ENCODE measurements at places on chromosomes 1 and 21.
A peak's percentile ranks its signal among the peaks of the same experiment; 100 is the strongest.

- DNase-seq: no peak
Measured at GRCh38 chr1:90823686-90824085, 106.6 kb upstream of the BARHL2 start.

GRCh38 chr1:51190961-51191360 is 45.1 kb upstream of the RNF11 start:
- peak; percentile 68 for DNase-seq

GRCh38 chr1:16237343-16237830 is 404 bp upstream of the CPLANE2 start:
- no peak for DNase-seq

- no peak for DNase-seq
Measured at GRCh38 chr1:179287946-179288345, 5.7 kb upstream of the SOAT1 start.

DNA sequence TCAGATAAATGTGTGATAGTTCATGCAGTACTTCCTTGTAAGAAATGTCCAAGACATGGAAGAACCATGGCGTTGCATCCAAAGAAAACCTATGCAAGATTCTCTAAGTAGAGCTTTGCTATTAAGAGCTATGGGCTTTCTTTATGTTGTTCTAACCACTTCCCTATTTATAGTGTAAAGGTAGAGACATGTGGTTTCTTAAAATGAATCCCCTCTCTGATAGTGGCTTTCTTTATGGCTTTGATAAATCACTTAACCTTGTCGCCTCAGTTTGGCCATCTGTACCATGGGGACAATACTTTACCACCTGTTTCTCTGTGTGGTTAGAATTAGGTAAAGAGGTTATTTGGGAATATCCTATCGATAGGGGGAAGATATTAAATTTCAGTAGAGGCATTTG is 305.5 kb downstream of the NFIA start:
- DNase-seq: no peak

DNA sequence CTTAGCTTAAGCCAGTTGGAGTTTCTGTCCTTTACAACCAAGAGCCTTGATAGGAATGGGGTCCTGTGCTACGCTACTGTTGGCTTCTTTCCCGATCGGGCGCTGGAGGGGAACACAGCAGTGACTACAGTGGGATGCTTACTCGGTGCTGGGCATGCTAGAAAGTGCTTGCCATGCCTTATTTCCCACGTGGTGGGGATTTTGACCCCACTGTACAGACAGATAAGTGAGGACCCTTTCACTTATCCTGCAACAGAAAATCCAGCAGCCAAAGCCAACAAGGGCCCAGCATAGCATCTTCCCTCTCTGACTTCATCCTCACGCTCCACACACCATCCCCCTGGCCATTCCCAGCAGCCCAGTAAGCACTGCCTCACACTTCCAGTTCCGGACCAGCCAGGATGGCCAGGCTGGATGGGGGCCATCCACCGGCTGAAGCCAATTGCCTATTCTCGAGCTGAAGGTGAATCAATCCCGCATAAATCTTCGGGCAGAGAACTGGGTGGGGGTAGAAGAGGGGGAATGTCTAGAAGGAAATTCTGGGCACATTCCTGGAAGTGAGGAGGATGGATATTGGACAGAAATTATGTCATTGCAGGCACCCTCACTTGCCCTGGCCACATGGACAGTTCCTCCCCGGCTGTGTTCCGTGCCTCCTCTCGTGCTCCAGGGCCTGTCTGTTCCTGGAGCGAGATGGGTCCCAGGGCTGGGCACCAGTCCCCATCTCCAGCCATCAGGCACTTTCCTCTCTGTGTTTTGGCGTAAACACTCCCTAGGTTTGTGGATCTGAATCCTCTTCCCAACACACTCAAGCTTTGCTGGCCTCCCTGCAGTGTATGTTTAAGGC is 2.0 kb upstream of the ABCG1 start:
- DNase-seq: no peak

- DNase-seq: no peak
Measured at GRCh38 chr21:16945580-16945979, 567.3 kb upstream of the CXADR start.

DNA sequence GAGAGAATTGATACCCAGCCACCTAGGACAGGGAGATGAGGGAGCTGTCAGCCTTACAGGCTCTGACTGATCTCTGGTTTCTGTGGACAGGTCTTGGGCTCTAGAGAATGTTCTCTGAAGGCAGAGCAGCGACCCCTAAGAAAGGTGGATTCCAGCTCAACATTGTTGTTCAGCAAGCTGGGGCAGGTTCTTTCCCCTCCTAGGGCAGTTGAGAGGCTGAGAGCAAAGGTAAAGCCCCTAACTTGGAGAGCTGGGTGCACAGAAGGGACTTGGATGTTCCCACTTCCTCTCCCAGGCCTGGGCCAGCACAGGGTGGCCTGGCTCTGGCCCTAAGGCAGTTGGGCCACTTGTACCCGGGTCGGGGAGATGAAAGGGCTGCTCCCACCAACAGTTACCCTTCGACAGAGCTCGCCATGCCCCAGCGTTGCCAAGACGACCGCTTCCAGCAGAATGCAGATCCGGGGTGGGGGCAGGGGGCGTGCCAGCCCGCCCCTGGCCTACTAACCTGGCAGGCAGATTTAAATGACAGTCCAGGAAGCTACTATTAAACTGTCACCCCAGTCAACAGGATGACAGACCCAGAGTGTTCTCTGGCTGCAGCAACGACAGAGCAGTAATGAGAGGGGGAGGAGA is 31.6 kb downstream of the LRP8 start:
- DNase-seq: no peak

GRCh38 chr1:62682531-62682930 is 5.7 kb downstream of the DOCK7 start:
- DNase-seq: no peak

GRCh38 chr1:22323141-22323845 is 128.4 kb upstream of the ZBTB40 start:
- DNase-seq: no peak

GRCh38 chr1:179760521-179760920 is 17.4 kb downstream of the FAM163A start:
- DNase-seq: no peak

DNA sequence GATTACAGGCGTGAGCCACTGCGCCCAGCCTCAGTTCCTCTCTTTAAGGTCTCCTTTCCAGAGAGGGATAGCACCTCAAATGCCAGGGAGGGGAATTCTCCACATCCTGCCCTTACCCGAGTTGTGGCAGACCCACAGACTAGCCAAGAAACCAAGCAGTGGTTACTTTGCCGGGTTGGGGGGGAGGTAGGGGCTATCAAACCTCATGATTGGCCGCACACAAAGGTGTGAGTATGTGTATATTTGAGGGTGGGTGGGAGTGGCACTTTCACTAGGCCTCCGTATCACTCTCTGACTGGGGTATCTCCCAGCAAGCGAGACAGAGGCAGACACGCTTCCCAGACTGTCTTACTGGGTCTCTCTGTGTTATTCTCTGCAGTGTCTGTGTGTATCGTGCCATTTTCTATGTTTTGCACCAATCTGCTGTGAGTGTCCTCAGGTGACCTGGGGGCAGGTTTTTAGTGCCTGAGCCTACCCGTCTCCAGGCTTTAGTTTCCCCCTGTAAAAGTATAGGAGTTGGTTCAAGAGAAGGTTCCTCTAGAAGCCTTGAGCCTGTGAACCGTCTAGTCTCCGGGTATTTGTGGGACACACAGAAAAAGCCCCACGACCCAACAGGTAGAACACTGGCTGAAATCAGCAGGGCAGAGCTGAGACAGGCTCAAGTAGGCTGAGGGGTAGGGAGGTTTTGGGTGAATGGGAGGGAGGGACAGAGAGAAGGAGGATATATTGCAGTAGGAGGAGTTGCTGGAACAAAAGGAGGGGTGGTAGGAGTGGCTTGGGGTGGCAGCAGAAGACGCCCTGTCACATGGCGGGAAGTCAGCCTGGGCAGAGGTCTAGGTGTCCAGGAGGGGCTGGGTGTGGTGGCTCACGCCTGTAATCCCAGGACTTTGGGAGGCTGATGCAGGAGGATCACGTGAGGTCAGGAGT is 10.3 kb downstream of the LMNA start:
- peak; percentile 81 for DNase-seq

DNA sequence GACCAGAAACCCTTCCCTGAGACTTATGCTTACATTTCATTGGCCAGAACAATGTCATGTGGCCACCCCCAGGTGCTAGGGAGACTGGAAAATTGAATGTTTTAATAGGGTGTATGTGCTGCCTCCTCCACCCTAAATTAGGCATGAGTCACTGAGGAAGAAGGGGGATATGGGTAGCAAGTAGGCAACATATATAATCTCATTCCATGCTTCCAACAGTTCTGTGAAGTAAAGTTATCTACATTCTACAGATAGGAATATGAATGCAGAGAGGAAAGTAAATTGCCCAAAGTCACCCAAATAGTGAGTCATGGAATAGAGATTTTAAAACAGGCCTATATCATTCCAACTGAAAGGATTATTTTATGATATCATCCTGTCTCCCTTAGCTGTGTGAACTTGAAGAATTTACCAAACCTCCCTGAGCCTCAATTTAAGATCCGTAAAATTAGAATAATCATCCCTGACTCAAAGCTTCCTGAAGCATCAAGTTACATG is 168.6 kb upstream of the FGGY start:
- DNase-seq: no peak

GRCh38 chr1:230495076-230495475 is 68.9 kb upstream of the PGBD5 start:
- DNase-seq: no peak

All from MV-4-11 (cell line).